ENCODE measurements at places on chromosomes 7 and 10. TPM values are rescaled to one million over a fixed set of nuclear protein-coding genes. Genes with fewer than 3 reads are reported as not detected.

- DNase-seq = no peak
Observed at GRCh38 chr7:112654322-112655216, 135.6 kb downstream of the TMEM168 start.

GRCh38 chr10:103541616-103542015 is 48.1 kb downstream of the NEURL1 start:
- DNase-seq = no peak

The MTPN gene
- total RNA-seq = 60.8 TPM

DNA sequence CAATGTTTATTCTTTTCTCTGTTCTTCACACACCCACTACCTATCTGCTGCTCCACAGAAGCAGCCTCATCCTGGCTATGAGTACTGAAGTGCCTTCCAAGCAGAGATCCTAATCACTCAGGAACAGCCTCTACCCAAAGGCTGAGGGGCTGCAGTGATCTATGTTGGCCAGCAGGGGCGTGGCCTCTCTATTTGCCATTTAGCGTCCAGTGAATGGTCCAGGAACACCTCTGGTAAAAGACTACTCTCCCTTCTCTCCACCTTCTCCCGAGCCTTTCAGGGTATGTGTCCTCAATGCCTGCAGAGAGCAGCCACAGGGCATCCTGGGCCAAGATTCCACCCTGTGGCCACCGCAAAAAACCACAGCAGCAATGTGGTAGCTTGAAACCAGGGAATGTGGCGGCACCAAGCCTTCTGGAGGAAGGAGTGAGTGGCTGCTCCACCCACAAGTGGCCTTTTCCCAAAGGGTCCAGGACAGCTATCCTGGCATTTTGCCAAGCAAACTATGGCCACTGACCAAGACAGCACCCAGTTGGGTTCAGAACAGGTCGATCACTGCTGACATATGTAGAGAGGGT is 70.9 kb downstream of the SYPL1 start:
- peak; percentile 9 for DNase-seq

DNA sequence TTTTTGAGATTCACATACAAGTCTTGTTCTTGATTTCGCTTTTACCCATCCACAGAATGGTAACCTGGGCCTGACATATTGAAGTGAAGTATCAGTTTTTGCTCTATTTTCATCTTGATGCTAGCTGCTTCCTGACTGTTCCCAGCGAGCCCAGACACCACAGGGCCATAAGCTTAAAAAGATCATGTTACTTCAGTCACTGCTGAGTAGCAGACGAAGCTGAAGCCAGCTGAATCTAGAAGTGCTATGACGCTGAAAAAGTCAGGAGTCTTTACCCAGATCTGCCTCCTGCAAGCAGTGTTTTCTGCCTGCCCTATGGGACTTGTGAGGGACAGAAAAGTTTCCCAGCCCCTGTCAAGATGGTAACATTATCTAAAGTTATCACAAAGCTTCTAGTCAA is 2.7 kb upstream of the PRXL2A start:
- DNase-seq = no peak

- no peak for DNase-seq
Observed at GRCh38 chr7:40382145-40382544, 247.3 kb downstream of the SUGCT start.

- DNase-seq = no peak
Observed at GRCh38 chr10:60006062-60006461, 99.7 kb upstream of the CCDC6 start.

The GPR26 gene
- total RNA-seq = not detected

DNA sequence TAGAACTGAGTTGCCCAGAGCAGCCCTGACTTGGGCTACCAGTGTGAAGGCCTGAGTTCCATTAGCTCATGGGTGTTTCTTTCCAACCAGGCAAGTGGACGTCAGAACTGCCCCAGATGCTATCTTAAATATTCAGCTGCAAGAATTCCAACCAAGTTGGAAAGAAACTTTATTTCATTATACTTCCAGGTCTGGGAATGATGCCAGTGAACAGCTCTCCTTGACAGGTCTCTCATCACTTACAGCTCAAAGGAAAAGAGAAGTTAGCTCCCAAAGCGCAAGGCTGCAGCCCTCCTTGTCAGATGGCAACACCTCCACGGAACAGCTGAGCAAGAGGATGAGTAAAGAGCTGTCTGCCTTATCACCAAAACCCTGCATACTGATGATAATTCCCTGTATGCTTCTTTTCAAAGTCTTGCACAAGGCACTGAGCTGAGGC is 255.5 kb upstream of the AOAH start:
- no peak for DNase-seq

DNA sequence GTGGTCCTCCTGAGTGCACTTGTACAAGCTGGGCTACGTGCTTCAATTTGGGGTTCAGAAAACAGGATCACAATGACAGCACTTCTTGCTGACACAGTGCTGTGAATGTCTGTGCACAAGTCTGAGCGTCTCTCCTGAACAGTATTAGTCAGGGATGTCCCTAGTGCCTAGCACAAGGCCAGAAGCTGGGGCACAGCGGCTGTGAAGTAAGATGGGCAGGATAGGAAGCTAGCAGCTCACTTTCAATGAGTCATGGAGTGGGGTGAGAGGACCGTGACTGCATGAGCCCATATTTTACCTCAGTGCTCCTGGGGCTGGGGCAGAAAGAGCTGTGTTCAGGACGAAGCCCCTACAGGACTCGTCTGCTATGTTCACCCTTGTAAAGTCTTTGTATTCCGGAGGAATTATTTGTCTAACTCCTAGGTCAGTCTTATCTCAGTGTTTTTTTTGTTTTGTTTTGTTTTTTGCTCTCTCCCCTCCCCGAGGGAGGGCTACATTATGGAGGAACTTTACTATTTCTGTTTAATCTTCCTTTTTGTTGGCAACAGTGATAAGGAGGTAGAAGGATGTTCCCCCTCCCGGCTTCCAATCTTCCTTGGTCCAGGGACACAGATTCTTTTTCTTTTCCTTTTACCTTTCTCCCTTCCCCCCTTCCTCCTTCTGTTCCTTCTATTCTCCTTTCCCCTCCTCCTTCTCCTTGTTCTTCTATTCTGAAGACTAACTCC is 2.8 kb upstream of the LRMDA start:
- DNase-seq = peak; percentile 38

The KLF14 gene
- not detected for total RNA-seq

The FBXO24 gene
- total RNA-seq = 0.71 TPM

- DNase-seq = peak; percentile 80
Observed at GRCh38 chr10:103696411-103697145, 158.8 kb downstream of the SH3PXD2A start.
